ENCODE measurements at places on chromosomes 7 and 10.

DNA sequence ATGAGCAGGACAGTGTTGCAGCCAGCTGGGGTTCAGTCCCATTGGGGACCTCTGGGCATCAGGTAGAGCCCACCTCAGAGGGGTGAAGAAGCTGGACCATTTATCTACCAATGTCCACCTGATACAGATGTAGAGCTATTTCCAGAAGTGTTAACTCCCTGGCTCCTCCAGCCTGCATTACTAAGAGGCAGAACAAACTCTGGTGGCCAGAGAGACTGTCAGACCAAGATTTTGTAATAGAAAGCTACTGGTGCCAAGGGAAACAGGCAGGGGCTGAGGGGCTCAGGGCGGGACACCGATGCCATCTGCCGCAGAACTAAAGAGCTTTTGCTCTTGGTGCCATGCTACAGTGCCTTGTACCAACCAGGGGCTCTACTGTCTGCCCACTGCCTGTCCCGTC is 268.2 kb upstream of the HABP2 start:
- DNase-seq: no peak

DNA sequence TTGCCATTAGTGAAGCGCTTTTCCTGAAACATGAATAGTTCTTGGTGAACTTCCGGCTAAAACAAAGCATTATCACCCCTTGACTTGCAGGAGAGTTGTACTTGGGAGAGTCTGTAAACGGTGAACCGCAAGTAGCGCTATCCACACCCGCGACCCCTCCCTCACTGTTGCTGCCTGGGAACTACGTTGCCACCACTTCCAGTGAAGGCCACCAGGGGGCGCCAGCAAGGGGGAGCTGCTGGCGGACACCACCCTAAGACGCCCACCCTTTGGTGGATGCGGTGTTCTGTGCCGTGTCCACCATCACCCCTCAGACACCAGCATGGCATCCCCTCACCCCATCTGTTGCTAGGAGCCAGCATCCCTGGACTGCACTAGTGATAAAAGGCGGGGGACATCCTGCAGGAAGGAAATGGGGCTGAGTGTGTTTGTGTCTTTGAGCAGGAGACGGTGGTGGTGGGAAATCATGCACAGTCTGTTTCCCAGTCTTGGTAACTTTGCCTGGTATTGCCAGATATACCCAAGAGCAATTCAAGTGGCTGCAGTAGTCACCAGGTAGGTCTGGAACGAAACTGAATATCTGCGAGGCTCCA is 298.2 kb downstream of the FRMD4A start:
- no peak for DNase-seq

DNA sequence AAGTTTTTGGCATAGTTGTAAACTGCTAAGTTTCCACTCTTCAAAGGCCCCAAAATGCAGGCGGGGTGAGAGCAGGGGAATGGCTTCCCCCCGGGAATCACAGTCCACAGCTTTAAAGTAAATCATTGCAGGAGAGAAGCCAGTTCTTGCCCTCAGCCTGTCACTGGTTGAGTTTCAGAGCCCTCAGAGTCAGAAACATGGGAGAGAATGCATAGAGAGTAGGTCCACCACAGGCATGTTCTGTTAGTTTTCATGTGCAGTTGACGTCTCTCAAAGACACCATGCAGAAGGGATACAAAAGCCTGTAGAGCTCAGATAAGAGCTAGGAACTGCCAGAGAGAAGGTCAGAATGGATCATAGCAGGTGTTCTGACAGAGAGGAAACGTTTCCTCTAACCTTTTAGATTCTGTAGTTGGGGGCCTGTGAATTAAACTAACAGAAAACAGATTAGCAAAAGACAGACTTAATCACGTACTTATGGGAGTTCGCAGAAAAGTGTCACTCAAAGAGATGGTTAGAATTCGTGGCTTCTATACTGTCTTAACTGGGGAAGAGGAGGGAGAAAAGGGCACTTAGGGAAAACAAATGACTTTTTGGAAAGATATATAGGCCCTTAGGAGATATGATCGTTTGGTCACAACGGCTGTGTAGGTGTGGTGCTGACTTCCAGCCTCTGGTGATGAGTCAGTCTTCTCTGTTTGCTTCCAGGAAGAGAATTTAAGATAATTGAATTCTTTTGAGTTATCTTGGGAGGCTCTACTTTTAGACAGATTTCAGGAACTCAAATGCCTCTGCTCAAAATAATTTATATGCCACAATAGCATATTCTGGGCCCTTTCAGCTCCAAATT is 48.0 kb upstream of the MSRB2 start:
- no peak for DNase-seq

GRCh38 chr7:25408012-25408687 is 179.9 kb upstream of the NPVF start:
- no peak for DNase-seq

DNA sequence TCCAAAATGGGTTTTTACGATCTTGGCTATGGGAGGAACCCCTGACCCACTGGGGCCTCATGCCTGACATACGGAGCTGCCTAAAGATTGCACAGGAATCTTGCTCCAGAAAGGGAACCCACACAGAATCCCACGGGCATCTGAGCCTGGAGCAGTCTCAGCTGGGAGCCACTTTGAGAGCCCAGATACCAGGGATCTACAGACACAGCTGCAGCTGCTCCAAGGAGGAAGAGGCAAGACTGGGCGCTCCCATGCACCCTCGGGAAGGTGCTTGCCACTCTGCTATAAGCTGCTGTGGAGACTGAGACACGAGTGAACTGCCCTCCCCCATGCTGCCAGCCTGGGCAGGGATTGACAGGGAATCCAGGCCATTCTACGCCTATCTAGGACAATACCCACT is 202.5 kb downstream of the REEP3 start:
- no peak for DNase-seq

- DNase-seq: no peak
Observed at GRCh38 chr7:139682136-139683013, 95.4 kb downstream of the HIPK2 start.

GRCh38 chr7:43492896-43493295 is 90.0 kb upstream of the STK17A start:
- DNase-seq: no peak

DNA sequence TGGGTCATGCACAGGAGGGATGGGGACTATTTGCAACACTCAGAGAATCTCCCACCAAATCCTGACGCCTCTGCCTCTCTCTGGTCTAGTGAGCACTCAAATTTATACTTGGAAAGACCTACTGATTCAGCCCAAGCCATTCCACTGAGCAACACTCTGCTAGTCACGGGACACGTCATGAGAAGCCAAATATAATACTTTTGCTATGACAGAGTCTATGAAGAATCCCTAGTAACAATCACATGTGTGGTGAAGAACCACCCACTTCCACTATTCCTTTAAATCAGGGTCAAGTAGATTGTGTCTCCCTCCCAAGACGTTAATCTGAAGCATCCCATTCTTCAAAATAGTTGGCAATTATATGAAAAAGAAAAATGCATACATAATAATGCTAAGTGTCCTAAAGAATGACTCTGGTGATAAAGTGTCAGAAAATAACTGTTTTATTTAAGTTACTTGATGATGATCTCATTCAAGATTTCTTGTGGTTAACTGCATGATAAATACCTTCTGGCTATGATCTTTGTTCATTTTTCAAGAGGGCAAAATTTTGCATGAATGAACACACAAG is 28.5 kb downstream of the CHCHD3 start:
- DNase-seq: no peak

DNA sequence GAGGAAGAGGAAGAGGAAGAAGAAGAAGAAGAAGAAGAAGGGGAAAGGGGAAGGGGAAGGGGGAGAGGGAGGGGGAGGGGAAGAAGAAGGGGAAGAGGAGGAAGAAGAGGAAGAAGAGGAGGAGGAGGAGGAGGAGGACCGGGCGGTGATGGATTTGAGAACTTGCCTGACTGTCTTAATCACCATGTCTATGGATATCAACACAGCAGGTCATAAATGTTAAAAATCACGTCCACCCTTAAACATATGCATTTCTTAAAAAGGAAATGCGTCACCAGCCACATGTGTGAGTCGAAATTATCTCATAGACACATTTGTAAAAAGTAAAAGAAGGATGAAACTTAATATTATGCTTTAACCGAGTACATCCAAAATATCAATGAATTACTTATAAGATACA is 42.1 kb upstream of the INSIG1 start:
- DNase-seq: no peak

- no peak for DNase-seq
Observed at GRCh38 chr7:115613836-115614235, 416.7 kb downstream of the TFEC start.

DNA sequence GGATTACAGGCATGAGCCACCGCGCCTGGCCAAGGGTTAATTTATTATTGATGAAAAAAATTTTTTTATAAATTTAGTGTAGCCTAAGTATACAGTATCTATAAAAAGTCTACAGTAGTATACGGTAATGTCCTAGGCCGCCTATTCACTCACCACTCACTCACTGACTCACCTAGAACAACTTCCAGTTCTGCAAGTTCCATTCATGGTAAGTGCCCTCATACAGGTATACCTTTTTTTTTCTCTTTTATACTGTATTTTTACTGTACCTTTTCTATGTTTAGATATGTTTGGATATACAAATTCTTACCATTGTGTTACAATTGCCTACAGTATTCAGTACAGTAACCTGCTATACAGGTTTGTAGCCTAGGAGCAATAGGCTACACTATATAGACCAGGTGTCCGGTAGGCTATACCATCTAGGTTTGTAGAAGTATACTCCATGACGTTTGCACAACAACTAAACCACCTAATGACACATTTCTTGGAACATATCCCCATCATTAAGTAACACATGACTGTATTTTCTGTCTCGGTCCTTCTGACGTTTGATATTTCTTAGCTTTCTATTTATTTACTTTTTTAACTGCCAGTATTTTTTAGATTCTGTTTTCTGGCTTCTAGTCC is 23.4 kb downstream of the IRF5 start:
- DNase-seq: no peak

DNA sequence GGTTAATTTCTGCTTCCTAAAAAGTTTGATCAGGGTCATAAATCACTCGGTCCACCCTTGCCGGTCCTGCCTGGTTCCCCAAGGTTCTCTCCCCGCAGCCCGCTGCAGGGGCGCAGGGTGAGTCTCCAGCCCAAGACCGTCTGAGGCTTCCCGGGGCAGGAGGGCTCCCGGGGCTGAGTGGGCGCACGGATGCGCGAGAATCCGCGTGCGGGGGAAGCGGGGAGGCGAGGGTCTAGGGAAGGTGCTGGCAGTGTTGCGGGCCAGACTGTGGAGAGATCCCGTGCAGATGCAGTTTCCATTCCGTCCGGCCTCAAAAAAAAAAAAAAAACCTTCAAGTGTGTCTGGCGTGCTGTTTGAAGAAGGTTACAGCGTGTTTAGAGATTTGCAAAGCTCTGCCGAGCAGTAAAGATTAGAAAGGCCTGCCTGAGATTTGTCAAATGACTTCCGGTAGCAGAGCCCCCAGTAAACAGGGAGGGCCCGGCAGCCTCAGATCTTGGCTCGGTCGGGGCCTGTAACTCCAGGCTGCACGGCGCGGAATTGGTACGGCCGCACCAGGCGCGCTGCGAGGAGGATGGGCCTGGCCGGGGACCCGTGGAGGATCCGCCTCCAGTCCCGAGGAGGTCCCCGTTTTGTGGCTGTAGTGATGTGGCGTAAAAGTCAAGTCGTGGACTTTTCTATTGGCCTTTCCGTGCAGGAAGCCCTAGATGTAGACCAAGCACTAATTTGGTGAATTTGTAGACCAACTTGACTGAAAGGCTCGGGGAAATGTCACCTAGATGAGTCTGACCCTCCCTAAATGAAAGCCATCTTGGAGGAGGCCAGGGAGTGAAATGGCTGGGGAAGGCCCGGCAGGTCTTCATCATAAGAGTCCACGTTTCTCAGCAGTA is 293.2 kb upstream of the NFE2L3 start:
- DNase-seq: no peak

- DNase-seq: no peak
Observed at GRCh38 chr7:42494736-42495135, 257.7 kb upstream of the GLI3 start.

DNA sequence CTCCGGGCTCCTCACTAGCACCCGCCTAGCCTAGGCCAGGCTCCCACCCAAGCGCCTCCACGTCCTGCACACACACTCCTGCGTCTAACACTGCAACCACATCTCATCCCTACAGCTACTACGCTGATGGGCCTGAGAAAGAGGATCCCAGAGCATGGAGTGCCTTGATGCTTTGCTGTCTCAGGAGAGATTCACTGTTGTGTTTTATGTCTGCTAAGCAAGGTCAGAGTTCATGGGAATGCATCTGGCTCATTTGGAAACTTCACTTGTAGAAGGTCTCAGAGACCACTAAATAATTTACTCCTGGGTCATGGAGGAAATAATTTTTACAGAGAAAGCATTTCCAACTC is 88.7 kb downstream of the SLIT1 start:
- DNase-seq: no peak

- DNase-seq: no peak
Observed at GRCh38 chr10:126930883-126931503, 25.8 kb downstream of the DOCK1 start.

GRCh38 chr10:46197050-46197449 is 89.7 kb upstream of the ANTXRL start:
- DNase-seq: no peak

DNA sequence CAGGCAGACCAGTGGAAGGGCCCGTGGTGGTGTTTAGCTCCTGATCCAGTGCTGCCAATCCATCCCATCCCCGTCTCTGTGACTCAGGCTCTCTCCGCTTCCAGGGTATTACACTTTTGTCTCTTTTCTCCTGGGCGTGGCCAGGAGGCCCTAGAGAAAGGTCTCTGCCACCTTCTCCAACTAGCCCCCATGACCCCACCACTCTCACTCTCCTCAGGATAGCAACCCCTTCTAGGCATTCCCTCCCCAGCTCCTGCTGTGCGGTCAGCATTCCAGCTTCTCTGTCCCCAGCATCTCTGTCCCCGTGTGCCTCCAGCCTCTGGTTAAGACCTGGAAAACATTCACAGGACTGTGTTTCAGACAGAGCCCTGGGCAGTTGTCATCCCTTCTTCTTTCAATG is 36.2 kb upstream of the R3HCC1L start:
- DNase-seq: no peak

GRCh38 chr7:32436146-32436928 is 53.8 kb downstream of the LSM5 start:
- DNase-seq: no peak

- no peak for DNase-seq
Observed at GRCh38 chr10:7406712-7407333, 4.0 kb downstream of the SFMBT2 start.

- no peak for DNase-seq
Observed at GRCh38 chr10:3700531-3701076, 84.4 kb downstream of the KLF6 start.

DNA sequence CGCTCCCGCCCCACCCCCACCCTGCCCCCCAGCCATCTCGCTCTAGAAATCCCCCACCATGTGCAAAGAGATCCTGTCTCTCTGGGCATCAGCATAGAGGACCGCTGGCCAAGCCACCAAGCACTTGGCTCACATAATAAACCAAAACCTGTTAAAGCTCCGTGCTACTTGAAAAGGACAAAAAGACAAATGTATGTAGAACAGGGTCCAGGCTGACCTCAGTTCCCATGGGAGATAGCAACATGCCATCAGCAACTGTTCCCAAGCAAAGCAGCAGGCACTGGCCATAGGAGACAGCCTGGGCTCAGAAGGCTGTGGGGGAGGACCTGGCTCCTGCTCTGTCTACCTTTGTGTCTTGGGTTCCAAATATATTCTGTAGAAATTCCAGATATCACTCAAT is 38.4 kb upstream of the GDF10 start:
- no peak for DNase-seq
